ENCODE measurements at places on chromosomes 5 and 9.

DNA sequence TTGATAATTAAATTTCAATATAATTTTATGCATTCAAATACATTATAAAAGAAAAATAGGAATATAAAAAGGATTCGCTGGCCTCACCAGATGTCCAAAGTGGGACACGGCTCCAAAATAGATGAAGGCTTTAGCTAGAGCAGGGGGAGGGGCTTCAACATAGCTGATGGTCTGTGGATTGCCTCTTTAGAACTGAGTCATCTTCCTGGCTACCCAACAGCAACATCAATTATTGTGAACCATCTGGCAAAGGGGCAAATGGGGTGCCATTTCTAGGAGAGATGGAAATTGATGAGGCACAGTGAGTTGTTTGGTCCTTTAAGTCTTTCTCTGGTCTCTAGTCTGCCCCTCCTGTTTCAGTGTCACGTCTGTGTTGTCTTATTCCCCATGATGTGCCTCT lies 44.2 kb upstream of the CD180 start:
- no peak for DNase-seq

DNA sequence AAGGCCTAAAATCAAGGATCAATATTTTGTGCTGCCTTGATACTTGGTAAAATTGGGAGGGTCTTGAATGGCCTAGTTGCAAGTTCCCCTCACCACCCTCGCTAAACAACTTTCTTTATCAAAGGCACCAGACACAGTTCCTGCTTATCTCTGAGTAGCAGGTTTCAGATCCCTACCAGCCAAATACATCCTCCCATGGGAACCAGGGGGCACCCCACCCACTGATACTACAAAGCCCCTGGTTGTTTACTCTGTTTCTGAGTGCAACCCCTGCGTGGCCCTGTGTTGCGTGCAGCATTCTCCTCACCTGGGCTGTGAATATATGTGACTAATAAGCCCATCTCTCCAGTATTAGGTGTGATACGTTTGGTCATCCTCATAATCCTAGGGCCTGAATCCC lies 314.9 kb downstream of the DRD1 start:
- DNase-seq: no peak

DNA sequence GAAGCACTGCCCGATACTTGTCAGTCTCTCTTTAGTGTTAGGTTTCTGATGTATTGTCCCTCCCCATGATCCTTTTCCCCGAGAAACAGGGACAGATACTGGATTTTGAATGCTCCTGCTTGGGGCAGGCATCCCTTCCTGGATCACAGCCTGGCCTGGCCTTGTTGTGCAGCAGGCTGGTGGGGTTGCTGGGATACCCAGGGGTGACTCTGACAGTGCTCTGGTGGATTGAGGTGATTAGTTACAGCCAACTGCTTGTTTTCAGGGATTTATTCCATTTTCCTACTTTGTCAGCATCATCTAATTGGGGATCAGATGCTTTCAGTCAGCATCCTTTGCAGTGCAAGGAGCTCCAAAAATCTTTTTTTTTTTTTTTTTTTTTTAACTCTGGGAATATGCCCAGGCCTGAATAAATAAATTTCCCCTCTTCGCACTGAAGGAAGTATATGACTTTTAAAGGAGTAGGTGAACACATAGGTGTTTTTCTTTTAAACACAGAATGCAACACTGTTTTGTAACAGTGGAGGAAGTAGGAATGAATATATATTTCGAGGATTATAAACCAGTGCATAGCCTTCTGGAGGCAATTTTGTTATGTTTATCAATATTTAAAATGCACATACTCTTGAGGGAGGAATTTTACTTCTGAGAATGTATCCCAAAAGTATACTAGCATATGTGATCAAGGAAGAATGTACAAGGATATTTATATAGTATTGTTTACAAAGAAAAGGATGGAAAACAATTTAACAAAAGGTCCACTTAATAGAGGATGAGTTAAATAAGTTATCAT lies 127.3 kb upstream of the ELL2 start:
- DNase-seq: no peak

GRCh38 chr5:17218353-17219005 lies 1.0 kb downstream of the BASP1 start:
- DNase-seq: no peak

GRCh38 chr5:141960449-141961323 lies 2.7 kb upstream of the PCDH12 start:
- peak; percentile 79 for DNase-seq

GRCh38 chr5:180069589-180070247 lies 1.8 kb downstream of the RNF130 start:
- peak; percentile 28 for DNase-seq

DNA sequence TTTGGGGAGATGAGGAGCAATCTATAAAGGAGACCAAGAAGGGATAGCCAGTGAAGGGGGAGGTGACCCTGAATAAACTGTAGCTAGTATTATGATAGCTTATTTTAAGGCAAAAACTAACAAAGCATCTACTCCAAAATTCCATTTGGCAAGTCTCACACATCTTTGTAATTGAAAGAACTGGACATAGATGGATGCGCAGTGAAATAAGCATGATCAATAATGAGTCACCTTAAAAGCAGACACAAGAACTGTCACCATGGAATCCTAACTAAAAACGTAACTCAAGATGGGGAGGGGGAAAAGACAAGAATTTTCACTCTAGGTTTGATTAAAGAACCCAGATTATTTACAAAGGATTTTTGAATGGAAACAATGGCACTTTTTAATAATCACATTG lies 164.5 kb downstream of the MED27 start:
- no peak for DNase-seq

DNA sequence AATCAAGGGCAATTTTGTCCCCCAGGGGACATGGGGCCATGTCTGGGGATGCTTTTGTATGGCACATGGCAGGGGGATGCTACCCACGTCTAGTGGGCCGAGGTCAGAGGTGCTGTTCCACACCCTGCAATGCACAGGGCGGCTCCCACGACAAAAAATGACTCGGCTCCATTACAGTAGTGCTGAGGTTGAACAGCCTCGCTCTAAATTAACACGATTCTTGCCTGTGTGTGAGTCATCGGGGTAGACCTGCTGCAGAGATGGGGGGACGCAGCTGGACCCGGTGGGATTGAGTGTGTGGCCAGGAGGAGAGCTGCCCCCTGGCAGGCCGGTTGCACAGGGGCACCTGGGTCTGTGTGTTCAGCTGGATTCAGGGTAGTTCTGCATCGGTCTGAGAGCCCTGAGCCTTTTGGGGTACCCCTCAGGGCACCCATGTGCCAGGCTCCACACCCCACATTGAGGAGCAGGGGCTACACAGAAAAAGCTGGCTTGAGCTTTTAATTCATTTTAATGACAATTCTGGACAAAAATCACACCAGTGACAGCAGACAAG lies 20.0 kb upstream of the COL5A1 start:
- DNase-seq: no peak

GRCh38 chr9:121925935-121926334 lies 167.2 kb downstream of the TTLL11 start:
- no peak for DNase-seq

- no peak for DNase-seq
Observed at GRCh38 chr9:35658968-35659220, 802 bp downstream of the CCDC107 start.

DNA sequence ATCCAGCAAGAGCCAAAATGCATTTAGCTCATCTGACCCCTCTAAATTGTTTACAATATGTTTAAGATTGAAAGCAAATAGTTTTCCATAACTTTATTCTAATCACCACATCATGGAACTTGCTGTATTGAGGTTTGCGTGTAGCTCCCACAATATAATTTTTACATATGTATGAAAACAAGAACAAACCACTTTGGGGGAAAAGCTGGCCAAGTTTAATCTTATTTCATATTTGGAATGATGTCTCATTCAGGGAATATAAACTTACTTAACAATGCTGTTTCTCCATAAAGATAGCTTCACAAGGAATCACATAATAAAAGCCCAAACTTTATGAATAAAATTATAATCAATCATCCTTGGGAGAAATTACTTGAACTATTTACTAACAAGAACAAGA lies 194.6 kb upstream of the PCSK5 start:
- no peak for DNase-seq

- DNase-seq: no peak
Observed at GRCh38 chr9:27683181-27683580, 109.9 kb upstream of the C9orf72 start.

DNA sequence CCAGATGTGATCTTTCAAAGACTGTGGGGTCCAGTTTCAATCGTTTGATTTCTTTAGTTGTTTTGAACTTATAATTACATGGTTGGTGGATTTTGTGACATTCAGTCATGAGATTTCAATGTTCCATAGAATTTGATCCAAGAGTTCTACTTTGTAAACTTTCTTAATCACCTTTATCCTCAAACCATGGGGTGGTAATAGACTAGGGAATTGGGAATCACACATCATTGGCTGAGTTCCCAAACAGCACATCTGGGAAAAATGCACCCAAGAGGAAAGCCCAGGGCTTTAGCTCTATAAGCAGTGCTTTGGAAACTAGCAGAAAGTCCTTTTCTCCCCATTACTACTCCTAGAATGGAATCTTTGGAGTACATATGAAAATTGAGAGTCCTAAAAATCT lies 177.6 kb downstream of the NNT start:
- no peak for DNase-seq
